ENCODE measurements at places on chromosomes 1 and 21. TPM values are rescaled to one million over a fixed set of nuclear protein-coding genes. Genes with fewer than 3 reads are reported as not detected.

DNA sequence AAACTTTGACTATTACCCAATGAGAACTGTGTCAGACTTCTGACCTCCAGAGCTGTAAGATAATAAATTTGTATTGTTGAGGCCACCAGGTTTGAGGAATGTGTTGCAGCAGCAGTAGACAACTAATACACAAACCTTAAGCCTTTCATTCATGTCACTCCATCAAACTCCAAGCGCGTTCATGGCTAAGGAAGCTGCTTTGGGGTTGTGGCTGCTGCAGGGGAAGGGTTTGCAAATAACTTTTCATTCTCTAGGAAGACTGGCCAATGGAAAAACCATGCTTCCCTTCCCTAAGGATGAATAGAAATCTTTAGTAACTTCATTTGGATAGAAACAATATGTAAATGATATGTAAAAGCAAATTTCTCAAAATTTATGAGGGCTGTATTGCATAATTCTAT, 170.4 kb downstream of the RHOU start:
- no peak for DNase-seq

GRCh38 chr1:61083013-61083806, 849 bp downstream of the NFIA start:
- peak; percentile 63 for DNase-seq

DNA sequence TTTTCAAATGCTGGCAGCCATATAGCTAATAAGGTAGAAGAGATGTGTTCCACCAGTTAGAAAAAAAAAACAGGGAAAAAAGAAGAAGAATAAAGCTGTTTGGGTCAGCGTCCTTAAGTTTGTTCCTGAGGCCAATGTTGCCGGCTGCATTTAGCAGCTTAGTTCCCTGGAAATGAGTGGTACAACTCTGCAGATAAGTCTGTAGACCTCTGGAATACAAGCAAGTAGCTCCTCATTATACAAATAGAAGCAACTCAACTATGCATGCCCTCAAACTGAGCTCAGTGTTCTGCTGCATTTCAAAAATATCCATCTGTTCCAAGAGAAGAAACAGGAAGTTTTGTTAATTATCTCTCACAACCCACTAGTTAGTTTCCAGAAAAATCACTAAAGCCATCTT, 181.2 kb upstream of the PKN2 start:
- DNase-seq: no peak

DNA sequence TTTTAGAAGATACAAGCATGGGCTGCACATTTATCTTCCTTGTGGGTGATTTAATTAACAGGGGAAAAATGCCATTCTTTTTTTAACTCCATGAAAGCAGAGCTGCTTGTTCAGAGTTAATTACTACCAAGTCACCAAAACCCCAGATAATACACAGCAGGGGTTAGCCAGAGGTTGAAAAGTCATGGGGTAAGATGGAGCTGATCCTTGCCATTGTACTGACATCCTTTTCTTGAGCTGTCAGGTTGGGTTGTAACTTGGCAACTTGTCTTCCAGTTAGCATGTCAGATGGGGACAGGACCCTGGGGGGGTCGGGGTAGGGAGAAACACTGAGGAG, 257.2 kb upstream of the HOOK1 start:
- no peak for DNase-seq

GRCh38 chr1:61053712-61054600, 28.4 kb upstream of the NFIA start:
- DNase-seq: peak; percentile 67

MPZL1 gene
- total RNA-seq: 128 TPM

TRIM58 gene
- 2.8 TPM for total RNA-seq

SPATA1 gene
- 1.1 TPM for total RNA-seq

All from H1 (cell line).